A549 treated with DMSO at 1 μM for 4 hours (cell line): ENCODE measurements at places on chromosomes 2 and 18. TPM values are rescaled to one million over a fixed set of nuclear protein-coding genes. Genes with fewer than 3 reads are reported as not detected.

The FZD7 gene
- total RNA-seq, result 5.9 to 8.4 TPM (median 7.4 TPM) in 5 replicates

The PASK gene
- 6.4 to 9.9 TPM (median 8.7 TPM) in 5 replicates for total RNA-seq

The GREB1 gene
- total RNA-seq, result 2.4 to 3.7 TPM (median 3.2 TPM) in 5 replicates

The NYAP2 gene
- total RNA-seq, result 0.02 to 0.03 TPM (median 0.02 TPM) in 3 of 5 replicates, not detected in the others

The DNAJC10 gene
- 52.2 to 87.2 TPM (median 68.6 TPM) in 5 replicates for total RNA-seq

The DCAF17 gene
- total RNA-seq, result 7.8 to 12.7 TPM (median 11.2 TPM) in 5 replicates

The ALLC gene
- 0.05 TPM in 1 of 5 replicates, not detected in the others for total RNA-seq

The CXCR2 gene
- 0.13 TPM in 1 of 5 replicates, not detected in the others for total RNA-seq

The LOXL3 gene
- total RNA-seq, result 0.25 to 0.55 TPM (median 0.40 TPM) in 5 replicates

The VSNL1 gene
- total RNA-seq, result not detected in 5 replicates

The TEKT4 gene
- not detected in 5 replicates for total RNA-seq
